Colonic mucosa (tissue), 4 donors: ENCODE measurements at places on chromosomes 2 and 18.

DNA sequence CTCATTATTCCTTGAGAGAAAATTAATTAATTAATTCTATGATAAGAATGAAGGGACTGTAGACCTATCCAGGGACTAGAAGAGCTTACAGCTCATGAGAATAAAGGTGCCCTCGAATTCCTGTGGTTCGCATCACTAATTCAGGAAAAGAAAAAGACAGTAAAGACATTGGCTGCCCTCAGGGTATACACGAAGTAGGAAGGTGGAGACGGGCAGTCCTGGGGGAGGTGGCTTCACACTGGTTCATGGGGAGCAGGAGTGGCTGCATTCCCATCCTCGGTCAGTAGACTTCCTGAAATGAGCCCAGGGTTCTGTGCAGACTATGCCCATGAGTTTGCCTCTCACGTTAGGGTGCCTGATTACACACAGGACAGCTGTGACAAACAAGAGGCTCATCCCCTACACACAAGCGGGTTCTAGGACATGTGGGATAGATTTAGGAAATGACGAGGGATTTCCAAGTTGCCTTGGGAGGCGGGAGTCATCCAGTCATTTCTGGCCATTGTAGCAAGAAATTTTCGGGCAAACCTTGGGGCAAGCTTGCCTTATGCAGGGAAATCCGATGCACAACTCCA lies 282.2 kb downstream of the CYP26B1 start:
- DNase-seq = no peak

DNA sequence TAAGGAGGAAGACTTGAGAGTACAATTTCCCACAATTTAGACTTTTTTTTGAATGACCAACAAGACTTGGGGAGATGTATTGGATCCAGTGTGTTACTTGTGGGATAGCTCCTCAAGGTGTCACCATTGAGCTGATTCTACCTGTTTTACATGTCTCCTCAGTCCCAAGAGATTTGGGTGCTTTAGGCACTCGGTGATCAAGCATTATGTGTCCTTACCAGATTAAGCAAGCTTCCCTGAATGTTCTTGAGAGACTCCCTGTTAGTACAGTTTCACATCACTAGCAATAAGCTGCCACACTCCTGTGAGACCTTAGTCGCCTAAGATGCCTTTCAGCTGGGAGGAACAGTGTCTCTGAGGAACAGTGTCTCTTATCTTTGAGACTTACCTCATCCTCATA lies 384.3 kb upstream of the SYT4 start:
- DNase-seq = no peak

DNA sequence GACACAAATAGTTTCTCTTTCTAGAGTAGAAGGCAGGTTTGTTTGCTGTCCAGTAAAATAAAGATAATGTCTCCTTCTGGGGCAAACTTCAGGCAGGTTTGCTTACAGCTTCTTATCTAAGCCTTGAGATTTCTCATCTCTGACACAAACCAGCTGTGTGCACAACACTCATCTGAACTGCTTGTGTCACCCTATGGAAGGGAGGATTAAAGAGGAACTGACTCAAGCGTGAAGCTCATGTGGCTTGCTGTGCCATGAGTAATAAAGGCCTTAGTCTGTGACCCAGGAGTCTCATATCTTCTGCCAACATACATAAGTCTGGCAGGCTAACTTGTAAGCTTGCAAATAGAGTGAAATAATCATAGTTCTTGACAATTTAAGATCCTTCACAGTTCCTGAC lies 24.2 kb upstream of the CPO start:
- no peak for DNase-seq

GRCh38 chr18:8787794-8788193 lies 82.4 kb downstream of the MTCL1 start:
- DNase-seq = no peak

DNA sequence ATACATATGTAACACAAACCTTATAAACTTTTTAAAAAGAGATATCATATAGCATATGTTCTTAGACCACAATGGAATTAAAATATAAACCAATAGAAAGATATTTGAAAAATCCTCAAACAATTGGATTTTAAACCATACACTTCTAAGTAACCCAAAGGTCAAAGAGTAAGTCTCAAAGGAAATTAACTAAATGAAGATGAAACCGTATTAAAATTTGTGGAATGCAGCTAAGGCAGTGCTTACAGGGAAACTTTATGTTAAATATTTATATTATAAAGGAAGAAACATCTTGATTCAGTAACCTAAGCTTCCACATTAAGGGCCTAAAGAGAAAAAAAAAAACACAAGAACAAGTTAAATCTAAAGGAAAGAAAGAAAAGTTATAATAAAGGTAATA lies 966.1 kb downstream of the SLC4A3 start:
- DNase-seq = no peak

DNA sequence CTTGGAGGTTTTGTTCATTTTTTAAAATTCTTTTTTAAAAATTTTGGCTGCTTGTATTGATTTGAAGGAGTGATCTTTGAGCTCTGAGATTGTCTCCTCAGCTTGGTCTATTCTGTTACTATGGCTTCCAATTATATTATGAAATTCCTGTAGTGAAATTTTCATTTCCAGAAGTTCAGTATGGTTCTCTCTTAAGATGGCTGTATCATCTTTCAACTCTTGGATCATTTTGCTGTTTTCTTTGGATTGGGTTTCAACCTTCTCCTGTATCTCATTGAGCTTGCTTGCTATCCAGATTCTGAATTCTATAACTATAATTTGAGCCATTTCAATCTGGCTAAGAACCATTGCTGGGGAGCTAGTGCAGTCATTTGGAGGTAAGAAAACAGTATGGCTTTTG lies 270.8 kb upstream of the NT5C1B start:
- no peak for DNase-seq

DNA sequence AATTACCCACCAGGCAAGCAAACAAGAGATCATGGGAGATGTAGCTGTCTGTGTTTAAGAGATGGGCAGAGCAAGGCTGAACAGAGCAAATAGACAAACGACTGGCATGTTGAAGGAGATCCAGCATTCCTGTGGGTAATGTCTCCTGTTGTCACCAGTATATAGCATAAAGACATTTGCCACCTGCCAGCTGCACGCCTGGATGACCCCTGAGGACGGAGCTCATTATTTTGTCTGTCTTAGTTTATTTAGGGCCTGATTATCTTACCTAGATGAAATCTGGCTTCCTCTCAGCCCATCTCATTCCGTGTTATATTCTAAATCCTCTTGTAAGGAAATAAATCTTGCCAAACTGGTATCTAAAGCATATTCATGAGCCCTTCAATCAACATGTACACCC lies 510.3 kb upstream of the LINC00305 start:
- DNase-seq = no peak

GRCh38 chr2:168501466-168502065 lies 45.5 kb downstream of the CERS6 start:
- DNase-seq = no peak

DNA sequence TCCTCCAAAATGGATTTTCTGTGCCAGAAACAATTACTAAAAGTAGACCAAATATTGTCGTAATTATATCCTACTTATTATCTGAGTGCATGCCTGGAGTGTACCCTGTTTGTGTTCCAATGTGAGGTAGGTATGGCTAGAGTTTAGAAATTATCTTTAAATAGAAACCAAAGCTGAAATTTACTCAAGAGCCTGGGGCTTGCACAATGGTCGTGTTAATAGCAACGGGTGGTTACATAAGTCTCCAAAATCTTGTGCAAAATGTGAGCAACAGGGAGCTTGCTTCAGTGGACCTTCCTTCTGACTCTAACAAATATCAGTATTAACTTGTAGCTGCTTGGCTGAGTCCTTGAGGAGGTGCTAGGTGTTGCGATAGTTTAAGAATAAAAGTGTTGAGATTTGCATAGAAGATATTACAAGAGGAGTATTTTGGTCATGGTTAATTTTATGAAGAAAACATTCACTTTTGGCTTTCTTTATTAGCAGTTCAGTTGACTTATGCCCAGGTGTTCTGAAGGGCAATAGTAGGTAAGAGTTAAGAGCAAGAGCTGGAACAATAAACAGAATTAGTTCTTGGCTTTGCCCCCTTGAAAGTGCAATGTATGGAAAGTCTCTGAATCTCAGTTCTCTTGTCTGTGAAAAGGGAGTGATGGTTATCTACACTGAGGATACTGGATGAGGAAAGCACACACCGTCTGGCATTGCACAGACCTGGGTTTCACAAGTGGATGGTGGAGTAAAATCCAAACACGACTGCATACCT lies 4.6 kb downstream of the CXCR4 start:
- DNase-seq = no peak

DNA sequence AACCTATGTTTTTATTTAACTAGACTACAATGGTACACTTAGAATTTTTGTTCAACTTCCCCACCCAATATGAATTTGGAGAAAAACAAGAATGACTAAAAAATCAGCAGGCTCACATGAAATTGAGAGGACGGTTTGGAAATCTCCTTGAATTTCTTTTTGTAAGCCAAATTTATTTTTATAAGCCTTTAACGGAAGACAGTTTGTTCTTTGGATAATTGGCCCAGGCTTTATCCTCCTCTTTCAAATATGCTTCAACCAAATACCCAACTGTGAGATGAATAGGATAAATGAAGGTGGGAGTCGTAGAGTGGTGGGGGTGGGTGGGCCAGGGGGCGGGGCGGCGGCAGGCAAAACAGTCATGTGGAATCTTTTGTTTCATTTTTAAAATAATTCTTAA lies 60.6 kb downstream of the FMNL2 start:
- DNase-seq = no peak

GRCh38 chr18:80200171-80200931 lies 47.0 kb downstream of the PARD6G start:
- DNase-seq = no peak

DNA sequence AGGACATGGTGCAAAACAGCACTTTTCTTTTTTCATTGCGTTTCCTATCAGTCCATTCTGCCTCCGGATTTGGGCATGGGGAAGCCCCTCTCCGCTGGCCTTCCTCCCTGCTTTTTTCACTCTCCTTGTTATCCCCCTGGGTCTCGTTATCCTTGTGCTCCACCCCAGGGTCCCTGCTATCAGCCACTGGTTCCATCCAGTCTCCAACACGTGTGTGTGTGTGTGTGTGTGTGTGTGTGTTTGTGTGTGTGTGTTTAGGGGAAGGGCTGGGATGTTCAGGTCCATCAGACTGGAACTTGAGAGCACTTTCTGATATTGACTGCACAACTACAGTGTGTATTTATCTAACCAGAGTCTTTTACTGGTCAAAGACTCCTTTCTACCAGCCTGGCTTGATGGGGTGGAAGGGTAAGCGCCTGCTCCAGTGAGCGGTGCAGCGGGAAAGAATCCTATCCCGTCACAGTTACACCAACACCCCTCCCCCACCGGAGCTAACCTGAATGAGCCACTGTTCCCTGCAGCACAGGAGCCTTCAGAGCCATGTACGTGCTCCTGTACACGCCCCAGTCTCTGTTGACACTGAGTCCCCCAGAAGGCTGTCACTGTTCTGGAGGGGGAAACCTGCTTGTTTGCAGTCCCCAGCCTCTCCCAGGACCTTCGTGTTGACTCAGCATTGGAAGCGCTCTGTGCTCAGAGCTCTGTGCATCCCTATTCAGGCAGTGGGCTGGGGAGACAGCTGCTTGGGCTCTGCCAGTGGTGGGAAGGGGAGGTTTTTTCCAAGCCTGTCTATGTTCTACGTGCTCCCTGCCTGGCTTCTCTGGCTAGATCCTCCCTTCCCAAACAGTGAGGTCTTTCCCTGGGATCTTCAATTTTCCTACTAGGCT lies 4.6 kb downstream of the INHA start:
- DNase-seq = no peak

DNA sequence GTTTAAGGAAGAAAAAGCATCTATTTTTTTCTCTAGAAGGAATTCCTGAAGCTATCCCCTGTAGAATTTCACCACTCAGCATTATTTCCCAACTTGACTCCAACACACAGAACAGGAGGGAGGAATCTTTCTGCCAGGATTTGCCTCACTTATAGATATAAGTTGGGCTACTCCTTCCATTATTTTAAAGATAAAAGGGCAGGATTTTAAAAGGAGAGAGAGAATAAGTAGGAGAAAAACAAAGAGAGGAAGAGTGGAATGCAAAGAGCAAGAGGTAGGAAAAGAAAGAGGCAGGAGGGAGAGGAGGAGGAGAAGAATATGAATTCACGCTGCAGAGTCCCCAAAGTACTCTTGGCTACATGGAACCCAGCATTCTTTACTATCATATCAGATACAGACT lies 182.5 kb downstream of the TCF4 start:
- no peak for DNase-seq

GRCh38 chr2:187873132-187873531 lies 318.9 kb upstream of the TFPI start:
- DNase-seq = no peak

DNA sequence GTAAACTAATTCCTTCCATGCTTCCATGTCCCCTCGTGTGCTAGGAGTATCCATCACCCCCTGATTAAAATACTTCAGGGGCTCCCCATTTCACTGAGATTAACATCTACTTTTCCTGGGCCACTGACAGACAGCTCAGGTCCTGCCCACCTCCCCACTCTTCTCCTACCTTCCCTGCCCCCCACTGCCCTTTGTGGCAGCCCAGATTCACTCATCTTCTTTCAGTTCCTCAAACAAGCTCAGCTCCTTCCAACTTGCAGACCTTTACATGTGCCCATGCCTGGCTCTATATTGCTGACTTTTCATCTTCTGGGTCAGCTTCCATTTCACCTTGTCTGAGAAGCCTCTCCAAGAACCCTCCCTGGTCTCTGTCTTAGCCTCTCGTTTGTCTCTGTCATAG lies 12.0 kb downstream of the RUFY4 start:
- DNase-seq = no peak

DNA sequence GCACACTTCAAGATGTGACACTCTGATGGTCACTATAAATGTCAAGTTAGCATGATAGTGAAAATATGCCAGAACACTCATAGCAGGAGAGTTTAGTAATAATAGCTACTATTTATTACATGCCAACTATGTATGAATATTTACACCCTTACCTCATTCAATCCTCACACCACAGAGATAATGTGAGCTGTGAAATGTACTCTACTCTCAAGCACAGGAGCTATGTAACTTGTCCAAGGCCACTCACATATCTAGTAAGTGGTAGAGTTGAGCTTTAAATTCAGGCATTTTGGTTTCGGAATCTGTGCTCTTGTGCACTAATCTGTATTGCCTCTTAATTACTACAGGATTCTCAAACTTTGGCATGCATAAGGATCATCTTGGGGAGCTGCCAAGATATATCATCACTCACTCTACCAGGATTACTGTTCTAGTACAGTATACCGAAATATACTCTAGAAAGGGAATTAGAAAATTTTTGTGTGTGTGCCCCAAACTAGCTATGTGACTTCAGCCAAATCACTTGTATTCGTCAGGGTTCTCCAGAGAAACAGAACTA lies 154.3 kb downstream of the PLCL1 start:
- DNase-seq = no peak
